ENCODE measurements at places on chromosomes 4 and X.

- DNase-seq, result no peak
These were observed 11.9 kb downstream of the HTT-AS start for GRCh38 chr4:3062471-3062870.

DNA sequence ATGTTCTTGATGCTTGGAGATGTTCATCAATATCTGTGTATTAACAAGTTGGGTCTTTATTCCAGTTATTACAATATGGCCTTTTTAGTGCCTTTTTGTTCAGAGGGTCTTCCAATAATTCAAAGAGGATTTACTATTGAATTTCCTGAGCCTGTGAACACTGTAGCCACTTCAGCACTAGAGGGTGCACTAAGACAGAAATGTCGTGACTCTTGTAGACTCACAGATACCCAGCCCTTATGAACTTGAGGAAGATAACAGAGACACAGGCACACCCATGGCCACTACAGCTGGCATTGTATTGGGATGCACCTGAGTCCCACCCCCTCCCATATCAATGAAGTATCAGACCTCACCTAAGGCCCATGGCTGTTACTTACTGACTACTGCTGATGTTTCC, 54.4 kb upstream of the ACTRT1 start:
- no peak for DNase-seq

- DNase-seq, result no peak
These were observed 148.4 kb upstream of the SFRP2 start for GRCh38 chr4:153937289-153937688.

DNA sequence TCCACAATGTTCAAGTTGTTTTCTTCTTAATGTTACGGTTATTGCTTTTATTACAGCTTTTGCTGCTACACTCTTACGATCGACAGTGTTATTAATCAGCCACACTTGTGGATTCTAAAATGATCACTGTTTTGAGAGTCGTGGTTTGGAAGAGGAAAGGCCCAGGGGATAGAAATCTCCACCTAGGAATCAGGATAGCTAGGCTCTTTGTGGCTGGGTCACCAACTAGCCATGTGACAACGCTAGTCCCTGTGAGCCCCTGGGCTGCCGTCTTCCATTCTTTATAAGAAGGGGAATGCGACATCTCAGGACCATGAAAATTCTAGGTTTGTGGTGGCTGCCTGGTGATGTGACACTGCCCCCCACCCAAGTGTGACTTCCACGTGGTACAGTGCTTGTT, 380 bp downstream of the SLC34A2 start:
- no peak for DNase-seq

All from H7 (cell line).